ENCODE measurements at places on chromosomes 6 and 20.

- no peak for DNase-seq
Observed at GRCh38 chr6:142686507-142686887, 258.5 kb downstream of the HIVEP2 start.

GRCh38 chr20:61379898-61380544 is 128.0 kb downstream of the CDH4 start:
- no peak for DNase-seq

DNA sequence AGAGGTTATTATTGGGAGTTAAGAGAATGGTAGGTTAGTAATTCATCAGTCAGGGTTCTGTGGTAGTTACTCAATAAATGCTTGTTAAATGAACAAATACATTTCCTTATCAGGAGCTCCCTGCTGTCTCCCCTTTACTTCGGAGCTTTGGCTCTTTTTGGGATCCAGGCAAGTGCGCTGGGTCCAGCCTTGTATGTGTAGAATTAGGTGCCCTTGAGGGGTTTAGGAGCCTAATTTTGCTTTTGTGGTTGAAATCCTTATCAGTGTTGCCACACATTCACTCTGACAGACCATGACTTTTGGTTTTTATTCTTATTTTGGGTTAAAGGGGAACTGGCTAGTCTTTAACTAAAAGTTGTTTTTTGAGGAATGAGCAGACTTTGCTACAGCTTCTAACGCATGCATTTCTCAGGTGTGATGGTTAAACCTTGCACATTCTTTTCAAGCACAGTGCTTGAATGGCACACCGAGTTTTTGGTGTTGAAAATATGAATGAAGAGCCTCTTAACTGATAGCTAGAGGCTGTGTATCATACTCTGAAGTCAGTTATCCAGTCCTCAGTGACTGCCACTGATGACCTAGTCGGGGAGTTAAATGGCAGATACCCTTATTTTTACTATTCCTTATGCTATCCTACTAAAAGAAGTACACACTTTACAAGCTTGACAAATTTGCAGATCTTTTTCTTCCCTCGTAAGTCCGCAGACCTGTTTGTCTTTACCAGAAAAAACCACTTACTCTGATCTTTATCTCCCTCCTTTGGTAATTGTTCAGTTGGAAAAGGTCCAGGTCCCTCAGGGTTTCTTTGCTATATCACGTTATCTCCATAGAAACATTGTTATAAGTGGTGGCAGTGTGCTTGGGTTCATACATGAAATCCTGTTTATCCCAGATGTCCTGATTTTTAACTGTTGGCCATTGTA is 50.7 kb upstream of the PLCG1 start:
- DNase-seq, result peak; percentile 85

DNA sequence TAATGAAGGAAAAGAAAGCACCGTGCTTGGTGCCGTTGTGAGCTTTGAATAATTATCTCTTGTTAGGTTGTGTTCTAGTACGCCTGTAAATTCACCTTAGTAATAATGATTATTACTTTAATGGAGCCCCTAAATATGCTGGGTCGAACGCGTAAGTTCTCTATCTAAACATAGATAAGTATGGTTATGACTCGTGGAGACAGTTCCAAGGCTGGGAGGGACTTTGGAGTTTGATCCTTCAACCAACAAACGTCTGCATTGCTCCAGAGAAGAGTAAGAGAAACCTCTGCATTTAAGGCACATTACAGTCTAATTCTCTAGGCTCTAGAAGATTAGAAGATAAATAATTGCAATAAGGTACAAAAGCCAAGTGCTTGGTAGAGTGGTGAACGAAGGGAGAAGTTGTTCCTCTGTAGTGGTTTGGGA is 514 bp downstream of the ACOT13 start:
- DNase-seq, result no peak

DNA sequence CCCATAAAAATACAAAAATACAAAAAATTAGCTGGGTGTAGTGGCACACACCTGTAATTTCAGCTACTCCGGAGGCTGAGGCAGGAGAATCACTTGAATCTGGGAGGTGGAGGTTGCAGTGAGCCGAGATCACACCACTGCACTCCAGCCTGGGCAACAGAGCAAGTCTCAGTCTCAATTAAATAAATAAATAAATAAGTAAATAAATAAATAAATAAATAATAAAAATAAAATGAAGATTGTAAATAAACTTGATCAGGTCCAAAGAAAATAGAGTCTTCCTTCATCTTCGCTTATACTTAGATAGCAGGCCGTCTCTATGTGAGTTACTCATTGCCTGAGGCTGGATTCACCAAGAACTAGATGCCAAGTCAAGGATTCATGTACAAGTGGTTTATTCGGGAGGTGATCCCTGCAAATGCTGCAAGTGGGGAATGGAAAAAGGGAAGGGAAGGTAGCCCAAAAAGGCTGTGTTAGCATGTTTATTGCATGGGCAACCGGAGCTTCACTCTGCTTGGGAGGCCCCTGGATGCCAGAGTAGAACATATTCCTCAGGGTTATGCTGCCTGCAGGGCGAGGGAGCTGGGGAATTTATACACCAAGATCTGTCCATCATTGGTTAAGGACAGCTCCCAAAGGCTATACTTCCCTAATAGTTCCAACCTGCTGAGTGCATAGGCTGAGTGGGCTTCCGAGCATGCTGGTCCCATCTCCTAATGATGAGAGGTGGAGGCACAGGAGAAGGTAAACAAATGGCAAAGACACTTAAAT is 16.3 kb downstream of the PRND start:
- DNase-seq, result no peak

- peak; percentile 78 for DNase-seq
Observed at GRCh38 chr6:25628471-25629197, 23.4 kb upstream of the SCGN start.

- no peak for DNase-seq
Observed at GRCh38 chr6:65776332-65776731, 69.3 kb upstream of the EYS start.

DNA sequence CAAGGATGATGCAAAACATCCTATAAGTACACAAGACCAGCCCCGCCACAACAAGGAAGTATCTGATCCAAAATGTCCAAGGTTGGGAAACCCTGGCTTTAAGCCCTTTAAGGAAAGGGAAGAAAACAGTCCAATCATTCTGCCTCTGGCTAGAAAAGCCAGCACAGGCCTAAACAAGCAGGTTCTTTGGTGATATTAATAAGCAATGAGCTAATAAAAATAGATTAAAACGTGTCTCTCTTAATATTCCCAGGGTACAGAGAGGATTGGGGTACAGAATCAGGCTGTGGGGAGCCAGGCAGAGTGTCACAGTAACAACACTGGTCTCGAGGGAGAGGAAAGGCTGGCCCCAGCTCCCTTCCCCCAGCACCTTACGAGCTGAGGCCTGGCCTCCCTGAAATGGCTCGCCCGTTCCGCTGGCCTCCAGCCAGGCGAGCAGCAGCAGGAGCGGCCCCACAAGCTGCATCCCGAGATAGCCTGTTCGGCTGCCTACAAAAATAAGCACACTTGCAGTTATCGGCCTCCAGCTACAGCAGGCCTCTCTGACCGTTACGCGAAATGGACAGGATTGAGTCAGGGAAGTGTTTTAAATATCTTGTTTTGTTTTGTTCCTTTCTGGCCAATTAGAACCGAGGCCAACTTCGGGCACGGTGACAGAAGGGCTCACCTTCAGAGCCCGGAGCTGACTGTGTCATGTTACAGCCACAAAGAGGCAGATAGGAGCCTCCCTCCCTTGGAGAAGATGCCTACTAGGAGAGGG is 4.0 kb upstream of the ZMYND8 start:
- DNase-seq, result peak; percentile 98

DNA sequence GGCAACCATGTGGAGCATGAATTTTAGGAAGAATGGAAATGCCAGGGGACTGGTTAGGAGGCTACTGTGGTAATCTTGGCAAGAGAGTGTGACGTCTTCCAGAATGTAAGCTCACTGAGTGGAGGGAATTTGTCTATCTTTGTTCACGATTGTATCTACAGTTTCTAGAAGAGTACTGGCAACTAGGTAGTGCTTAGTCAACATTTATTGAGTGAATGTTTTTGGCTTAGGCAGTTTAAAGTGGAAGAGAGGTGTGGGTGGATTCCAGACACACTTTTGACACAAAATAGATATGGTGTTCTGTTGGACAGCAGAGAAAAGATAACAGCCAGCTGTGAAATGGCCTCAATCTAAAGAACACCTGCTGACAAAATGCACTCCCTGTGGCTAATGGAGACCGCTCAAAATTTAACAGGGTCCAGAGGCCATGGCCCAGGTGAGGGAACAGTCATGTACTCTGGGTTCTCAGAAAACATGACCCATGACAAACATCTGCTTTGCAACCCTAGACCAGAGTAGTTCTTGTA is 139.3 kb downstream of the GPX5 start:
- DNase-seq, result no peak

- DNase-seq, result no peak
Observed at GRCh38 chr20:39853050-39853449, 836.0 kb downstream of the MAFB start.

DNA sequence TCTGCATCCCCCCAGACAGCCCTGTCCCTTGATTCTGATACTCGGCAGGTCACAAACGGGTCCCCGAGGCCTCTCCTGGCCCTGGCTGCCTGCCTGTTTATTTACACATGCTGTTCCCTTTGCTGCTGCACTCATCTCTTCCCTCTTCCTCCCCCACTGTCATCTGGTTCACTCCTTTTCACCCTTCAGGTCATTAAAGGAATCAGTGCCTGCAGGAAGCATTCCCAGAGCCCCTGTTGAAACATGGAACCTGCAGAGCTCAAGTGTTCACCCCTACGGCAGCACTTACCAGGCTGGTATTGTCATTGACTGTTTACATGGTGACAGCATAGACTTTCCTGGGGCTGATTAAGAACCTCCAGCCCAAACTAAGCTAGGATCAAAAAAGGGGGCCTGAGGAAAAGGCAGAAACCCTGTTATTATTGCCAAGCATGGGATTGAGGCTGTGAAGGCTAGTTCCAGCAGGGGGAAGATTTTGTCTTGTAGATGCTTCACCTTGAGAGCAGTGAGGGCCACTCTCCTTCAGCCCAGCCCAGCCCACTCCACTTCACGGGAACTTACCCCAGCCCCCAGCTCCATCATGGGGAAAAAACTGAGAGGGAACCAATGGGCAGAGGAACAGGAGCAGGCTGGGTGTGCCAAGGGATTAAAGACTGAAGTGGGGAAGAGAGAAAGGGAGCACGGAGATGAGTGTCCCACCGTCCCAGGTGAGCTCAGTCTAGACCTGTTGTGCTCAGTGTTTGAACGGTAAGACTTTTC is 73.2 kb downstream of the JPH2 start:
- DNase-seq, result peak; percentile 56

DNA sequence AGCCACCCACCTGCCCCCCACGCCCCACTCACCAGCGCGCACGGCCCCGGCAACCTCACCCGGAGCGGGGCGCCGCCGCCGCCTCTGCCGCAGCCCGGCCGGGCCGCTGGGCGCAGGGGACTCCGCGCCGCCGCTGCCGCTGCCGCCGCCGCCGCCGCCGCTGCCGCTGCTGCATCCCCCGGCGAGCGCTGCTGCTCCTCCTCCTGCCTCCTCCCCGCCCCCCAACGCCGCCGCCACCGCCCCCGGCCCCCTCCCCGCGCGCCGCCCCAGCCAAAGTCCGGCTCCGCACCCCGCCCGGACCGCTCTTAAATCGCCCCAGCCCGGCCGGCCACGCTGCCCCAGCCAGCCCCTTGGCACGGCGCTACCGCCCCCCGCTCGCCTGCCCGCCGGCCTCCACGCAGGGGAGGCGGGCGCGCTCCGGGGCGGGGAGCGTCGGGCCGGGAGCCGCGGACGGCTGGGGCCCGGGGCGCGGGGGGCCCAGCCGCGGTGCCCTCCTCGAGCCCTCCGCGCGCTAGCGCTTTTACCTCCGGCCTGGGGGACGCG is at the start of gene SULF2:
Gene SULF2 (minus strand): TSS at position 171 of the 543 bp plus-strand sequence. CDS start 28,118 bp downstream, outside the sequence.
- DNase-seq, result no peak

GRCh38 chr6:113385020-113385431 is 472.1 kb upstream of the MARCKS start:
- DNase-seq, result no peak

- DNase-seq, result no peak
Observed at GRCh38 chr6:63816982-63817436, 181.4 kb downstream of the PHF3 start.

DNA sequence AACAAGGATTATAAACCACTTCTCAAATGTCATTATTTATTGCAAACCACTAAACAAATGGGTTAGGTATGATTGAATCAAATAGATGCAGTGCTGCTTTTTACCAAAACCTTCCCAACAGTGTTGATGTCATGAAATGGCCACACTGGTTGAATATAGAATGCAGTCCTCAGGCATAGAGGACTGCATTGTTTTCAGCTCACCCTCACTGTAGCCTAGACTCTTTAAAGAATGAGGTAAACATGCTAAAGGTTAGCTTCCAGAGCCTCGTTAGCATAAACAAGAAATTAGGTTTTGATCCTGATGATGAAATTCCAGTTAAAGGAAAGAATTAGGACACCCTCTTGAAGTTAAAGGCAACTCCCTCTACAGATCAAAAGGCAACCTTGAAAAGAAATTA is 224.3 kb downstream of the ALDH8A1 start:
- DNase-seq, result no peak

DNA sequence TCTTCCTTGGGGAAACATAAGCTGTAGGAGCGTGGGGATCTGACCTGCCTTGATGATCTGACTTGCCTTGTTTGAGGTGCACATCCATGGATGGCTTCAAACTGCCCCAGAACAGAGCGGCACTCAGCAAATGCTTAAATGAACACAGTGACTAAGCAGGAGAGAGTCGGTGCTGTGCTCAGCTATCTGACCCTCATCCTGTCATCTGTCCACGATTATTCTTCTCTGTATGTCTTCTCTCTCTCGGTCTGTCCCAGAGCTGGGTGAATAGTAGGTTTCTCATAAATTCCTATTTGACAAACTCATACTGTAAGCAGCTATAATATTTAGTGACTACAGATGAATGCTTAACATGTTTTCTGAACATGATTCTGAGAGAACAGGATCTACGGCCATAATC is 37.3 kb downstream of the TRAM2 start:
- DNase-seq, result no peak

DNA sequence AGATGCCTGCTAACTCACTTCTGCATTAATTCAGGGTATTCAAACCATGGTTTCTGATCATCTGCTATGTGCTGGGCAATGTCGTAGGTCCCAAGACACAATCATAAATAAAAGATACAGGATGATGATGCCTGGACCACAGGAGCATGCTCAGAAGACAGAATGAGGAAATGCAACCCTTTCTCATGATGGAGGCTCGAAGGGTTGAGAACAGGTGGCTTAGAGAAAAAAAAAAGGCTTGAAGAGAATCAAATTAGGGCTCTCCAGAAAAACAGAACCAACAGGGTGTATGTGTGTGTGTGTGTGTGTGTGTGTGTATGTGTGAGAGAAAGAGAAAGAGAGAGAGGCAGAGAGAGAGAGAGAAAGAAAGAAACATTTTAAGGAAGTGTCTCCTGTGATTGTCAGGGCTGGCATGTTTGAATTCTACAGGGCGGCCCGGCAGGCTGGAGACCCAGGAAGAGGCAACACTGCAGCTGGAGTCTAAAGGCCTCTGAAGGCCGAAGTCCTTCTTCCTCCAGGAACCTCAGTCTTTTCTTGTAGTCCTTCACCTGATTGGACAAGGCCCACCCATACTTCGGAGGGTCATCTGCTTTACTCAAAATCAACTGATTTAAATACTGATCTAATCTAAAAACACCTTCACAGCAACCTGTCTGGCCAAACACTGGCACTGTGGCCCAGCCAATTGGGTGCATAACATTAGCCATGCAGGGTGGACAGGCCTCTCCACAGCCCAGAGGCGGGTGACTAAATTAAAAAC is 143.8 kb downstream of the ERMARD start:
- DNase-seq, result no peak

GRCh38 chr6:120378582-120379220 is 955.6 kb downstream of the TBC1D32 start:
- no peak for DNase-seq
